ENCODE measurements at places on chromosomes 7 and 10.

- no peak for DNase-seq
Measured at GRCh38 chr7:32216759-32217158, 146.6 kb upstream of the PDE1C start.

- no peak for DNase-seq
Measured at GRCh38 chr7:26616235-26616634, 248.2 kb downstream of the SKAP2 start.

DNA sequence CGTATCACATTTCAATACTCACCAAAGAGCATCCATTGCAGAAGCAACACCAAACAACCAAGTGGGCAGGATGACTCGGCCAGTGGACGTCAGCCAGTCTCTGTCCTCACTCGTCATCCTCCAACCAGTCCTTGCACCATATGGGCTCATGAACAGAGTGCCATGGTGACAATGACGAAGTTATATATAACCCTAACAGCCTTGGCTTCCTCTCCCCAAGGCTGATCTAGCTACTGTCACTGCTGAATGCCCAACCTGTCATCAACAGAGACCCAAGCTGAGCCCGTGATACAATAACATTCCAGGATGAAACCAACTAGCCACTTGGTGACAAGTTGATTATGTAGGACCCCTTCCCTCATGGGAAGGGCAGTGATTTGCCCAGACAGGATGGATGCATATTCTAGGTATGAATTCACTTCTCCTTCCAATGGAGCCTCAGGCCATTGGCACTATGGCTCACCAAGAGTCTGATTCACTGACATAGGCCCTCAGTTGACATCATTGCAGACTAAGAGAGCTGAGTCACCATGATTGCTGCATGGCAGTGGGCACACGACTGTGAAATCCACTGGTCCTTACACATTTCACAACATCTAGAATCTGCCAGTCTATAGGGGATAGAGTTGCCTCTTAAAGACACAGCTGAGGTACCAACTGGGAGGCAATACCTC is 26.3 kb upstream of the PPIF start:
- no peak for DNase-seq

DNA sequence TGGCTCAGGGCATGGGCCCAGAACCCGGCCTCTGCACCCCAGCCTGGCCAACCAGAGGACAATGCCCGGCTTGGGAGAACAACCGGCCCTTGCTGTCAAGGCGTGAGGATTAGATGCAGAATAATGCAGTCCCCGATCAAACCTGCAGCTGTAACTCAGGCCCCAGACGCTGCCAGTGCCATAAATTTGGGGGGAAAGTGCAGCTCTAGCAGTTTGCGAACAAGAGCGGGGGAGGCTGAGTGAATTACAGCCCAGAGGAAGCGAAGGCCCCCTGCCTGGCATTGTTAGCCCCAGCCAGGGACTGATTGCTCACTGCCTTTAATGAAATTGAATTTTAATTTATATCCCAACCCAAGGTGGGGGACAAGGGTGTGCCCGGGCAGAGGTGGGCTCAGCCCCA is 38.0 kb upstream of the GNA12 start:
- DNase-seq: no peak

GRCh38 chr7:121160150-121161008 is 168.4 kb upstream of the WNT16 start:
- DNase-seq: no peak

DNA sequence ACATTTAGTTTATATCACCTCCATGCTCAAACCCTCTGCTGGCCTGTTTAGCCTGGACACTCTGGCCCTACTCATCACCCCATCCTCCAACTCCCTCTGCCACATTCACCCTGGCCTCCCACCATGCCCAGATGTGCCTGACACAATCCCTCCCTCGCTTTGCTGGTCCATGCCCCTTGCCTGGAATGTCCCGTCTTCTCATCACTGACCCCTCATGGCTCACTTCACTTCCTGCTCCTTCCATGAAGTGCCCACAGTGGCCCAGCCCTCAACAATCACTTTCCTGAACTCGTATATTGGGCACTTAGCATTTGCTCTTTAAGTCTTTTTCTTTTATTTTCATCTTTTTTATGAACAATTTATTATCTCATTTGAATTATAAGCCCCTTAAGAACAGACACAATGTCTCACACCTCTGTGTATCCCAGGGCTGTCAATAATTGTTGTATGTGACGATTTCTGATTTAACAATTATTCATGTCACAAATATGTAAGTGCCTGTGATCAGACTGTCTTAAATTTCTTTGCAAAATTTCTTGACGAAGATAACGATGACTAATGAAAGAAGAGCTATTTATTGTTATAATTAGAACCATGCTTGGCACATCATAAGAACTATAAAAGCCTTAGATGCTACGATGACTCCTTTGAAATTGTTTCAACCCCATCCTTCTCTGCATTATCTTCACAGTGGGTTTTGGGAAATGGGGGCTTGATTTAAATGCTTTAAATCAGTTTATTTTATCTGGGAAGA is 209.9 kb upstream of the YAE1 start:
- no peak for DNase-seq

DNA sequence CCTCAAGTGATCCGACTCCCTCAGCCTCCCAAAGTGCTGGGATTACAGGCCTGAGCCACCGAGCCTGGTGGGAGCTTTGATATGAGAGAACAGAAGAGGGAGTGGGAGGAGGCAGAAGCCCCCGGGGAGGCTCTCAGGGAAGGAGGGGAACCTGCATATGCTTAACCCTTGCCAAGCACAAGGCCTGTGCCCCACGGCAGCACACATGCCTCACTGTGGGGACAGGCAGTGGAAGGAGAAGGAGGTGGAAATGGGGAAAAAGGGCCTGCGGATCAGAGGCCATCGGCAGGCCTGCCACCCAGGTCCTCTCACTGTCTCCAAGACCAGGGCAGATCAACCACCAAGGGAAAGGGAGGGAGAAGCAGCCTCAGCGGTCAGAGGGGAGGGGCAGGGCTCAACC is 7.2 kb upstream of the GRID1 start:
- no peak for DNase-seq

GRCh38 chr7:732094-732541 is 5.0 kb upstream of the PRKAR1B start:
- no peak for DNase-seq

DNA sequence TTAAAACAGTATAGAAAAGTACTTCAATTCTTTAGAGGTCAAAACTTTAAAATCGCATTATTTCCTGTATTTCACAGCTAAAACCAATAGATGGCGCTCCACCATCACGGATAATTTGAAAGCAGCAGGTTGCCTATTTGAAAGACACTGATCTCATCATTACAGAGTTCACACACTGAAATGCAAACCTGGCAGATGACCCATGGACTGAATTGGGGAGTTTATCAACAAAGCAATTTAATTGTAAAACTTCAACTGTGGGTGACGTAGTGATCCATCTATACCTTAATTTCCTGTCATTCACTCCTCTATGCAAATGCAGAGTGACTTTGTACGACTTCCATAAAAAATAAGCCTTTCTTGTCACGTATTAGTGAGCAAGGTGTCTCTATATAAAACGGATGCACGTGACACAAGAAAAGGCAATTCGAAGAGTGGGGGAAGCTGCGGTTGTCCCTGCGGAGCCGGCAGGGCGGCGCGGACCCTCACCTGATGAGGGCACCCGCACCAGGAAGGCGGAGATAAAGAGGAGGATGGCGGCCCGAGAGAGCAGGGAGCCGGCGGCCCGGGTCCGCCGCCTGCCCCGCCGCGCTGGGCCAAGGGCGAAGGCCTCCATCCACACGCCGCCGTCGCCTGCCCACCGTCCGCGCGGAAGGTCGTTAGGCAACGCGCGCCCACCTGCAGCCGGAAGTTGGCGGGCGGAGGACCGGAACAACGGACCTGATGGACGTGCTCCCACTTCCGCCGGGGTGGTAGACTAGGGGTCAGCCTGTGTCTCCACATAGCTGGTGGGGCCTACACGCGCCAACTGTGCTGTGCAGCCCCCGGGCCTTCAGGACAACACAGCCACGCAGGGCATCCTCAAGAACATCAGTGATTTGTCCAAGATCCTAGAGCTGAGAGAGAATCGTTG is at the start of gene ZPBP:
ZPBP (minus strand) TSS at position 668 of the 913 bp plus-strand sequence; CDS start at position 616, 52 bp downstream.
- DNase-seq: peak; percentile 27

GRCh38 chr7:2728316-2729030 is 40.5 kb downstream of the AMZ1 start:
- no peak for DNase-seq

DNA sequence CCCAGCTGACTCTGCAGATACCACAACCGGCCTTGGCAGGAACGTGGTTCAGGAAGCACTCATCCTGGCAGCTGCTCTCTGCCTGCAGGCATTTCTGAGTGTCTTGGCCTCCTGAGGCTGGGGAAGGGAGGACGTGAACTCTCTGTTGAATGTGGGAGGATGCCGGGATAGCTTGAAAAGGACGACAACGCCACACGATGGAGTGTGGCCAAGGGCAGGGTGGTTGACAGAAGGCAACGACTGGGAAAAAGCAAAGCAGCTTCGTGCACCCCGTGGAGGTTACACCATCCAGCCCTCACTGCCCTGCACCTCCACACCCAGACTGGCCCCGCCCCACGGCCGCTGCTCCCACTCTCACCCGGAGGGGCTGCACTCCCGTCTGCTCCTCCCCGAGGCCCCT is 466.1 kb upstream of the FOXK1 start:
- no peak for DNase-seq

- no peak for DNase-seq
Measured at GRCh38 chr7:83852136-83852535, 203.2 kb upstream of the SEMA3E start.

GRCh38 chr10:111316722-111317212 is 239.9 kb downstream of the ADRA2A start:
- DNase-seq: no peak

DNA sequence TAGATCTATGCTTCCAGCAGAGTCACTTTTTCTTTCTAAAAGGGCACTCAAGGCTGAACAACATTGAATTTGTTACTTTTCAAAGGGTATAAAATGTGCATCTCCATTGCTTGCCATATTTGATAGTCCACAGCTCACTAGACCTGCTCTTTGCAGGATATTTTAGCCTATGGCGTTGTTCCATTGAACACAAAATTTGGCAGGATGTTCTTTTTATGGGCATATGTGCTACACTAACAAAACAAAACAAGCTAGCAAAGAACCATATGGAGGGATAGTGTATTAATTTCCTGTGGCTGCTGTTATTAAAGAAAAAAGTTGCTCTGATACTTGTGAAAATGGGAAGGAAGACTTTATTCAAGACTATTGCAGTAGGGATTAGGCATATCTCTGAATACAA is 828.7 kb downstream of the TYW1 start:
- DNase-seq: no peak

- no peak for DNase-seq
Measured at GRCh38 chr10:73218431-73219191, 28.4 kb downstream of the DNAJC9 start.

DNA sequence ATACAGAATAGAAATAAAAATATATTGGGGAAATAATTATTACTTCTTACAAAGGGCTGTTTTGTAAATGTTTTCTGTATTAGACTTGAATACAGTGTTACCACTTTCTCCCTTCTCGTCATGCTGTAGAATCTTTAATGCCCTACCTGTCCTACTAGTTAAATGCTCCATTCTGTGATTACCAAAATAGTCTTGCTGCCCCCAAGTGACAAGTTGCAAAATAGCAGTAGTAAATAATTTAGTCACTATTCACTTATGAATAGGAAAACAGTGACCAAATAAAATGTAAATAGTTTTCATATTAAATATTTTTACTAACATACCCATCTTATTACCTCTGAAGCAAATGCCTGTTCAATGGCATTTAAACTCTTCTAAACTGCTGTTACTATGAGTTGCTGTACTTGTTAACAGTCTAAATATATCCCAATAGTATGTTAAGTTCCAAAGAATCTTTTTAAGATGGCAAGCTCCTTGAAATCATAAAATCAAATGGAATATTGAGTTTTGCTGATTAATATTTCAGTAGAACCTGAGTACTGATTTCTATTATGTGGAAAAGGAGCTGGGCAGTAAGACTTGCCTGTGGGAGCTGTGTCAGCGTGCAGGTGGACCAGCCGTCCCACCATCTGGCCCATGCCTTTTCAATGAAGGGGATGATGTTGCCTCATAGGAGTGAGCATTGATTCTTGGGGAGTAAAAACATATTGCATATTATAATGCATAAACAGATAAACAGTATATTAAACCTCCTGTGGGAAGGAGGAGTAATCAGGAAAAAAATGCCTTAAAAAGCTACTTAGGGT is 18.1 kb upstream of the OIT3 start:
- no peak for DNase-seq

GRCh38 chr7:101186844-101187428 is 6.8 kb upstream of the NAT16 start:
- no peak for DNase-seq

- no peak for DNase-seq
Measured at GRCh38 chr7:92881091-92881485, 44.7 kb upstream of the CDK6 start.

- no peak for DNase-seq
Measured at GRCh38 chr7:112372101-112372500, 78.2 kb upstream of the IFRD1 start.

- DNase-seq: no peak
Measured at GRCh38 chr7:17132726-17133125, 165.7 kb upstream of the AHR start.

DNA sequence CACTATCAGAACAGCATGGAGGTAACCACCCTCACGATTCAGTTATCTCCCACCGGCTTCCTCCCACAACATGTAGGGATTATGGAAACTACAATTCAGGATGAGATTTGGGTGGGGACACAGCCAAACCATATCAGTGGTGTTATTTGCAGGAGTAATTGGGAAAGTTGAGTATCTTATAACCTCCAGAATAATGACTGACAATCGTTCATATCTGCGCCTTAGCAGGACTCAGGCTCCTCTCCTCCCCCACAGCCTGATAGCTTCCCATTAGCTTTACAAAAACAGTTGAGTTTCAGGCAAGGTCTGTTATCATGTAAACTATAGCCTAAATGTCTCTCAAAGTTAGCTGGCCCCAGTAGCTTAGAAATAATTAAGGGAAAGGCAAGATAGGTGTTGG is 3.4 kb upstream of the ERCC6 start:
- DNase-seq: no peak

- no peak for DNase-seq
Measured at GRCh38 chr7:91090684-91091083, 173.5 kb upstream of the FZD1 start.

- no peak for DNase-seq
Measured at GRCh38 chr10:12655940-12656339, 306.6 kb downstream of the CAMK1D start.

DNA sequence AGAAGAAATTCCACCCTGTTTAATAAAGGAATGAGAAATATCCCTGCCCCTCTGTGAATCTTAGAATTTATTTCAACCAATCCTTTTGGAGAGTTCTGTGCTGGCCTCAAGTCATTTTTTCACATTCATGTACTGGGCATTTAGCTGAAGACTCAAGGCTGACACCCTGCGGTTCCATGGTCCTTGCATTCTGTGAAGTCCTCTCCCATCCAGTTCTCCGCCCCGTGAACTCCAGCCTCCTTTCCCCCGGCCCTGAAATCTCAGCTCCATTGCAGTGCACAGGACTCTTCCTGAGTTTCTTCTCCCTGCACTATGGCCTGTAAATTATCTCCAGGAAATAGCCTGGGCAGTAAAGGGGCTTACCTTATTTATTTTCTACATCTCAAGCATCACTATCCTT is 183.0 kb upstream of the KCND2 start:
- DNase-seq: no peak

GRCh38 chr7:155141562-155141961 is 71.4 kb downstream of the HTR5A start:
- no peak for DNase-seq

- no peak for DNase-seq
Measured at GRCh38 chr7:116633131-116633988, 38.6 kb upstream of the MET start.

All from activated CD4-positive, alpha-beta T cell treated with anti-CD3 and anti-CD28 coated beads for 24 hours (primary cell).